ENCODE measurements at places on chromosomes 6 and 20.

GRCh38 chr20:23358923-23359593 is 2.9 kb upstream of the GZF1 start:
- peak; percentile 64 for DNase-seq

GRCh38 chr20:59242714-59243626 is 57.4 kb upstream of the EDN3 start:
- DNase-seq, result no peak

DNA sequence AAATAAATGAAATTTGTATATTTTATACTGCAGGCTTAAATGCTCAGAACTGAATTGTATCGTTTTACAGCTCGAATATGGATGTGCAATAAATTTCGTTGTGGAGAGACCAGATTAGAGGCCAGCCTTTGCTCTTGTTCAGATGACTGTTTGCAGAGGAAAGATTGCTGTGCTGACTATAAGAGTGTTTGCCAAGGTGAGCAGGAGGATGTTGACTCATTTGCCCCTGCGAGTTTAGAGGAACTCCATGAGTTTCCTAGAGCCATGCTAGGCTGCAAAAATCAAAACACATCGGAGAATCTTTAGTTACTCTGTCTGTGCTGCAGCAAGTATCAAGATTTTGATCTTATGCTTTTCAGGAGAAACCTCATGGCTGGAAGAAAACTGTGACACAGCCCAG is 15.4 kb downstream of the ENPP3 start:
- DNase-seq, result no peak

DNA sequence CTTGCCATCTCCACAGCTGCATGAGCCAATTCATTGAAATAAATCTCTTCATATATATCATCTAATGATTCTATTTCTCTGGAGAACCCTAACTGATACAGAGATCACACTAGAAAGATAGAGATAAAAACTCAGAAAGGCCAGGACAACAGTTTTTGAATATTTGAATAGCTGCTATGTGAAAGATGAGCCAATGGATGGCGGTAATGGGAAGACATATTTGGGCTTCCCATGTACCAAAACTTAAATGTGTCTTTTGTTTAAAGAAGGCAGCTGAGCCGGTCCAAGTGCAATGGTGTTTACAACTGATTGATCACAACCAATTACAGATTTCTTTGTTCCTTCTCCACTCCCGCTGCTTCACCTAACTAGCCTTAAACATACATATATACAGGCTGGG is 35.1 kb downstream of the SGK1 start:
- no peak for DNase-seq

GRCh38 chr6:113291751-113292445 is 565.2 kb upstream of the MARCKS start:
- no peak for DNase-seq

DNA sequence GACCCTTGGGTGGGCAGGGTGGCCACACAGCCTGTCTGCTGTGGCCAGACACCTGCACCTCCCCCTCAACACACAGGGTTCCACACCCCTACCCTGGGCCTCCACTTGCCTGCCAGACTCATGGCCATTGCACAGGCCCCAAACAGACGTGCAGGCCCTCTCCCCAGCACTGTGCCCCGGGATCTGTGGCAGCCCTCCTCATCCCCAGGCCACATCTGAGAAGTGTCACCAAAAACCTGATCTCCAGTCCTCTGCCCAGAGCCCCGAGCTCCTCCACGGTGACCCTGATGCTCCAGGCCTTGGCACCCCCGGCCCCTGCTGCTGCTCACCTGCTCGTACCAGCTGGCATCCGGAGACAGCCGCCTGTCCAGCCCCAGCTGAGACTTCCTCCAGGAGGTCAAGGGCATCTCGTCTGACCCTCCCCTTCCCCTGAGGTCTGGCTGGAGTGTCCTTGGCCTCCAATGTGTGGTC is 160.1 kb downstream of the DLL1 start:
- DNase-seq, result no peak

DNA sequence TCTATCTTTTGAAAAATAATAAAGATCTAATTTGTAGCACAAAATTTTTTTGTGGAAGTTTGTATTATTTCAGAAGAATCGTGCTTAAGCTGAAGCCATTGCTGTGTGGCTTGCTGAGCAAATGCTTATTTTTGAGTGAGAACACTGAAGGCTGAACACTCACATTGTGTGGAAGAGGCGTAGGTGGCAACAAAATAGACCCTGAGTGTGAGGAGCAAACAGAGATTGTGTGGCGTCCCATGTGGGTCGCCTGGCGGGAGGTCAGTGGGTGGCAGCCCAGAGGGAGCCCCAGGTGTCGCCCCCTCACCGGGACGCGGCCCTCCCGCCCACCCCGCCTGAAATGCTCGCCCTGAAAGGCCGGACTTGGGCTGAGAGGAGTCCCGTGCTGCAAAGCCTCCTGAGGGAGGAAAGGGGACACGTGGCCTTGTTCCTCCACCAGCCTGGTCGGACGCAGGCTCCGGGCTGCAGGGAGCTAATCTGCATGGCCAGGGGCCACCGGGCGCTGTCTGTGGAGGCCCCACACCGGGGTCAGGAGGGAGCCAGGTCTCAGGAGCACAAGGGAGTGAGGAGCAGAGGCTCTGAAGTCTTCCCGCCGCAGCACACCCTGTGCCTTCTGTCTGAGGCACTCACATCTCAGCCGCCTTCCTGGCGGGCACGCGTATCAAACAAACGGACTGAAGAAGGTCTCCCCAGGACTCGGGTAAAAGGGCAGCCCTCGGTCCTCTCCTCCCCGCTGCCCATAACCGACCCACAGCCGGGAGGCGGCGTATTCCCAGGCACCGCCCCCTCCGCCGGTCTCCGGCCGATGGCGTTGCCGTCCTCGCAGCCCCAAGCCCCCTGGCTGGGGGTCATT is 15.9 kb downstream of the DDO start:
- no peak for DNase-seq

DNA sequence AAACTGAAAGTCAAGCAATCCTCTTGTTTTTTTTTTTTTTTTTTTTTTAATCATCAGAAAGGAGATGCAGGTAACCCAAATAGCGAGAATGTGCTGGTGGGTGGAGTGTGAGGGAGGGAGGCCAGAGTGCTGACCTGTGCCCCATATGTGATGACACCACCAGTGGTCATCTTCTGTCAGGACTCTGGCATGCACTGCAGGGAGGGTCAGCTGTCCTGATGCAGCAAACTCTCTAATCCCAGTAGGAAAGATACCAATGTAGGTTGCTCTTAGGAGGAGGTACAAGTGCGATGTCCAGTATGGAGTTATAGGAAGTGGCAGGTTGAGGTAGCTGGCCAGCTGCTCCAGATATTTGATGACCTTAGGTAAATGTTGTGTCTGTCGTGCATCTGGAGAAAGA is 2.8 kb upstream of the CST4 start:
- no peak for DNase-seq
